ENCODE measurements at places on chromosomes 7 and 10. TPM values are rescaled to one million over a fixed set of nuclear protein-coding genes. Genes with fewer than 3 reads are reported as not detected.

CTAGE6 gene
- total RNA-seq = not detected

GRCh38 chr7:113373863-113374262 lies 255.5 kb upstream of the SMIM30 start:
- DNase-seq = no peak

DNA sequence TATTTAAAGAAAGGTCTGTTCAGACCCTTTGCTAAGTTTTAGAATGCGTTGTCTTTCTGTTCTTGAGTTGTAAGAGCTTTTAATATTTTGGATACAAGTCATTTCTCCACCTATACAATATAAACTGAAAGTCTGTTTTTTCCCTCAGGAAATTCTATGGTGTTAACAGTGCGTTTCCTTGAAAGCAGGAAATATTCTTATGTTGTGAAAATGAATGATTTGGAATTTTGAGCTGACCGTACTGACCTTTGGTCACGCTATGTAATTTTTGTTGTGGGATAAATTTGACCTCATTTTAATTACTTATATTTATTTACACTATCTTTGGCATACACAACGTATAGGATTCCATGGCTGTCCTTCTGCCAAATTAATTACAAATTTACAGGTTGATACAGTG lies 43.5 kb downstream of the PUS7 start:
- no peak for DNase-seq

GRCh38 chr7:28157076-28157745 lies 23.4 kb downstream of the JAZF1 start:
- no peak for DNase-seq

DKK1 gene
- 1,187 TPM for total RNA-seq

- peak; percentile 76 for DNase-seq
Observed at GRCh38 chr10:110311357-110311949, 6.7 kb upstream of the SMNDC1 start.

DNA sequence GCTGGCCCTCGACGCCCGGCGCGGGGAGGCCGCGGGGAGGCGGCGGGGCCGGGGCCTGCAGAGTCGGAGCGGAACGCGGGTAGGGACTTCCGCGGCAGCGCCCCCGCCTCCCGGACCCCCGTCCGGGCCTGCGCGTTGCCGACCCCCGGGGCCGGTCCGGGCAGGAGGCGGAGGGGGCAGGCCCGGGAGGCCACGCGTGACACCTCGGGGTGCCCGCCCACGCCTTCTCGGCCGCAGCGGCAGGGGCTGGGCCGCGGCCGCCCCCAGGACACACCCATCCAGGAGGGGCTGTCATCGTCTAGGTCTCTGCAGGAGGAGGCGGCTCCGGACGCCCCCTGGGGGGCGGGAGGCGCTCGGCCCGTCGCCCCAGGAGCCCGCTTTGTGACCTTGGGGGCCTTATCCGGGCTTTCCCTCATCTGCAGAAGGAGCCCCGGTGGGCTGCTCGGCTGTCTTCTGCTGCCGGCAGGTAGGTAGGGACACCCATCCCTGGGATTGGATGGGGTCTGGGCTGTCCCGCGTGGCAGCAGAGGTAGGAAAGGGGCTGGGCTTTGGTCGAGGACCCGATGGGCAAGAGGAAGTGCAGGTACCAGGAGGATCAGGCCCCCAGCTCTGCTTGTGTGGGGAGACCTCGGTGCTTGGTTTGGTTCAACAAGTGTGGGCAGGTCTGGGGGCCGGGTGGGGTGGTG lies 569 bp downstream of the ZNF316 start:
- peak; percentile 14 for DNase-seq

GRCh38 chr10:103333934-103334520 lies 16.9 kb downstream of the PCGF6 start:
- DNase-seq = peak; percentile 58

DNA sequence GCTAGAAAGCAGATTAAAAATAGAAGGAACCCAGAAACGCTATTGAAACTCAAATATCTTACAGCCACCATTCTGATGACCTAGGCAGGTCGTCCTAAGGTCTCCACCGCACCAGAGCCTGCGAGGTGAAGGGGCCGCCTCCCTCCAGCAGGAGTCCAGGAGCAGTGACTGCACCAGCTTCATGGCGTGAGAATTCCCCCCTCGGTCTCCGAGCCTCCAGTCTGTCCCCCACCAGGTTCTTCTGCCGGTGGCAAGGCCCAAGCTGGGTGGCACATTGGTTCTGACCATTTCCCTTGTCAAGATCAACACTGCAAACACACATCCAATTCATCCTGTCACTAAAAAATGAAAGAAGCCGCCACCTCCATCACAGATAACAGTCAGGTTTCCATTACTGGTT lies 98.7 kb downstream of the DIP2C start:
- DNase-seq = no peak

SFTPA1 gene
- total RNA-seq = not detected

DNA sequence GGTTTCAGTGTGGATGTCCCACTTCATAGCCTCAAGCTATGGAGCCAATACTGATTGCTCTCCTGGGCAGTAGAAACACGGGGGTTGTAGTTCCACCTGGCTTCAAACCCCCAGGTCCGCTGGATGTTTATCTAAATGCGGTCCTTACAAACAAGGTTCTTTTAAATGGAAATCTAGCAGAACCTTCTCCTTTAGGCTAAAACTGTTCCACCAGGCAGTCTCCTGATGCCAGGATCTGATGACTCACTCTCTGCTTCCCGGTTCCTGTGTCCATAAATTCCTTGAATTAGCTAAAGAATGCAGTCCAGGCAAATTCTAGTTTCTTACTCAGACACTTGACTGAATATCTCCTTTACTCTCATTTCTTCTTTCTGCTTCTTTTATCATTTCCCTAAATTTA lies 108.4 kb upstream of the FAM3C start:
- DNase-seq = peak; percentile 76

GRCh38 chr7:143733876-143734275 lies 23.6 kb downstream of the CTAGE6 start:
- DNase-seq = no peak

- no peak for DNase-seq
Observed at GRCh38 chr7:36112969-36113368, 40.1 kb upstream of the EEPD1 start.

- DNase-seq = no peak
Observed at GRCh38 chr10:87827681-87828080, 9.7 kb upstream of the ATAD1 start.

Measured in PC-3 (cell line).